ENCODE measurements at places on chromosomes 7 and 10. TPM values are rescaled to one million over a fixed set of nuclear protein-coding genes. Genes with fewer than 3 reads are reported as not detected.

Gene TEX47
- not detected for total RNA-seq

DNA sequence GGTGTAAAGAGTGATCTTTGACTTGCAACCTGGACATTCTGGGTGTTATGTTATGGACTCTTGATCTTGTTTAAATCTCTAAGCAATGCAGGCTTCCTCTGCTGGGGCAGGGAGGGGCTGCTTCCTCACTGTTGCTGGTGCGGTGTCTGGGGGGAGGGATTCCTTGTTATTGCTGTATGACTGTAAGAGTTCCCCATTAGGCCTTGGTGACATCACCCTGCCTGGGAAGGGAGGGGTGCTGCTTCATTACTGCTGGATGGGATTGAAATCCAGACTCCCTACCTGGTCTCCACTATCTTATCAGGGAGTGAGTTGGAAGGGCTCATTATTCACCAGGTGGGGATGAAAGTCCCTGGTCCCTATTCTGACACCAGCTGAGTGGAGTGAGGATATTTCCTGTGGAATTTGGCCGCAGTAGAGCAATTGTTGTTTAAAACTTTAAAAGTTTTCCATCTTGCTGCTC is 8.8 kb downstream of the OGDH start:
- DNase-seq = no peak

Gene ASZ1
- total RNA-seq = not detected

GRCh38 chr7:138662076-138662990 is 38.8 kb downstream of the SVOPL start:
- no peak for DNase-seq

GRCh38 chr10:27241010-27241651 is 534 bp upstream of the ACBD5 start:
- DNase-seq = peak; percentile 12

Gene ODAD2
- not detected for total RNA-seq

GRCh38 chr10:106158241-106158640 is 1006.3 kb downstream of the SORCS1 start:
- DNase-seq = no peak

Gene EGR2
- total RNA-seq = 83.3 TPM

Gene TMEM229A
- total RNA-seq = not detected

- no peak for DNase-seq
Observed at GRCh38 chr10:125135771-125136035, 24.7 kb downstream of the CTBP2 start.

- no peak for DNase-seq
Observed at GRCh38 chr7:79332091-79332490, 121.4 kb downstream of the MAGI2 start.

Gene RSPH10B2
- total RNA-seq = 0.13 TPM

GRCh38 chr10:115566867-115567266 is 473.7 kb downstream of the ATRNL1 start:
- DNase-seq = no peak

DNA sequence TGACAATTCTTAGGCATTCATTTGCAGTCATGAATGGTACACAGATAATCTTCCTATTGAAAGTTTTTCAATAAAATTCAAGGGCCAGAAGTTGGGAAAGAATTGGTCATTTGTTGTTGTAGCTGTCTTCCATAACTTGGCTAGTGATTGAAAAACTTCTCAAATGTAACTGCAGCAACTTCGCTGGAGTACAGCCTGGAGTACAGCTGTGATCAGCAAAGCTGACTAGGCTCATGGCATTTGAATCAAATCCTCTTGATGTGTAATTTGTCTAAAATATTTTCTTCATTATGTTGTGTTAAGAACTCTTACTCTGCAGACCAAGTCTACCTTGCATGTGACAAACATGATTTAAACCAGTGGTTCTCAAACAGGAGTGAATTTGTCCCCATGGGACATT is 226.5 kb upstream of the STEAP1 start:
- no peak for DNase-seq

DNA sequence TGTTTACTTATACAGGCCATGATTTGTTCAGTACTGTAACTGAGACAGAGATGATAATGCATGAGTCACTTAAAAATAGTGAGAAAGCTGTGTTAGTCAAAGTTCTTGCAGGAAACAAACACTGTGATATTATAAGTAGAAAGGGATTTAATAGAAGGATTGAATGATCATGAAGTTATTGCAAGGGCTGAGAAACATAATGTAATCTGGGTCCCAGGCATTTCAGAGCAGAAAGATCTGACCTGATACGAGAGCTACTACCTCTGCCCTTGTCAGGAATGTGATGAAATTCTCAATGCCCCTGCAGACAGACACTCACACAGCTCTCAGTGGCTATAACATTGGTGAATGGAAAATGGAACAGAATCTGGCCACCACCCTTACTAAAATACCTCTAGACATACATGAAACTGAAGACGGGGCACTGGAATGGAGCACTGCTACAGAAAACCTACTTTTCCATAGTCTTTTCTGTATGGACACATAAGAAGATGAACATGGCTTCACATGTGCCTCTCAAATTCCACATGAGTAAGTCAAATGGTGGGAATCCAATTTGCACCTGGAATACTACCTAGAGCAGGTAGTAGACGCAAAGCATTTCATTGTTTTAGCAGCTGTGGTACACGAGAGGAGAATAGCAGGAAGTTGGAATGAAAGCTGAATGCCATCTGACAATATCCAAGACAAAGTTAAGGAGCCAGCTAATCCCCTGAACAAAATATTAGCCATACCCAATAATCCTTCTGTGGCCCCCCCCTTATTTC is 19.1 kb upstream of the VWDE start:
- no peak for DNase-seq

GRCh38 chr10:87618566-87619423 is 40.9 kb upstream of the PAPSS2 start:
- DNase-seq = no peak
